ENCODE measurements at places on chromosomes 16 and 17. TPM values are rescaled to one million over a fixed set of nuclear protein-coding genes. Genes with fewer than 3 reads are reported as not detected.

DNA sequence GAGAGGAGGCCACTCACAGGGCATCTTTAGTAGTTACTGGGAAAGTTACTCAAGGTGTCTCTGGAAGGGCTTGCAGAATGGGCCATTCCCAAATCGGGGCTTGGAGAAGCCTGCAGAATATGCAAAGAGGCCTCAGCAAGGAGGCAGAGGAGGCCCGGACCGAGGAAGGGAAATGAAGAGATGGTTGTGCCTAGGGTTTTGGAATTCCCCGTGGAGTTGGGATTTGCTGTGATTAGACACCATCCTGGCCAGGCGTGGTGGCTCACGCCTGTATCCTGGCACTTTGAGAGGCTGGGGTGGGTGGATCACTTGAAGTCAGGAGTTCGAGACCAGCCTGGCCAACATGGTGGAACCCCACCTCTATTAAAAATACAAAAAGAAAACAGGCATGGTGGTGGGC, 193.0 kb downstream of the IRF8 start:
- H3K4me1 ChIP-seq = peaks cover 24% of the 10 kb centered on the region
- H3K27ac ChIP-seq = no peak overlapping the region

DNA sequence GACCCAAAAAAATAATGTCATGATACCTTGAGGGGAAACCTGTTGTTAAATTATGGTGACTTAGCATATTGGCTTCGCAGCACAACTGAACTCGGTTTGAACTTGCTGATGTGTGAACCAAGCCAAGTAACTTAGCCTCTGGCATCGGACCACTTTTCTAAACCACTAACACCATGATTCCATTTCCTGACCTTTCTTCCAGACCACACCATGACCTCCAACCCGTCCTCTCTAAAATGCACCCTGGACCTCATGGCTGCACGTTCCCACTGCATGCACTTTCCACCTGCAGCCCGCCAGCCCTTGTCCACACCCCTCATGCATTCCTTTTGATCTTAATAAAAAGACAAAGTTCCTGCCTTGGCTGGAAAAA, 29.3 kb downstream of the DYNLRB2 start:
- peaks cover 2% of the 10 kb centered on the region for H3K4me1 ChIP-seq
- H3K27ac ChIP-seq = no peak overlapping the region
- no peaks in the 10 kb centered on the region for H3K27me3 ChIP-seq
- H3K4me3 ChIP-seq = no peak overlapping the region
- no peaks in the 10 kb centered on the region for H3K36me3 ChIP-seq

- H3K36me3 ChIP-seq = no peaks in the 10 kb centered on the region
- DNase-seq = no peak
- H3K4me1 ChIP-seq = peaks cover 52% of the 10 kb centered on the region
- peak overlapping the region; percentile 58 for H3K27ac ChIP-seq
- H3K4me3 ChIP-seq = no peak overlapping the region
Observed at GRCh38 chr17:34820922-34821321, 140.3 kb downstream of the CCT6B start.

GRCh38 chr17:68429881-68430280, 27.4 kb downstream of the WIPI1 start:
- no peak overlapping the region for H3K4me3 ChIP-seq
- H3K27ac ChIP-seq = no peak overlapping the region
- no peaks in the 10 kb centered on the region for H3K27me3 ChIP-seq
- no peak for DNase-seq

GRCh38 chr16:73778887-73779286, 517.7 kb upstream of the PSMD7 start:
- no peak overlapping the region for H3K4me3 ChIP-seq
- no peak for DNase-seq
- H3K27ac ChIP-seq = no peak overlapping the region
- no peaks in the 10 kb centered on the region for H3K4me1 ChIP-seq

- no peak overlapping the region for H3K27ac ChIP-seq
- H3K4me3 ChIP-seq = peak overlapping the region; percentile 83
- H3K36me3 ChIP-seq = peaks cover 7% of the 10 kb centered on the region
- H3K4me1 ChIP-seq = peaks cover 23% of the 10 kb centered on the region
- peaks cover 26% of the 10 kb centered on the region for H3K27me3 ChIP-seq
Observed at GRCh38 chr16:31201582-31202413, 762 bp downstream of the PYCARD start.

- no peaks in the 10 kb centered on the region for H3K27me3 ChIP-seq
- H3K27ac ChIP-seq = no peak within 1 kb of the TSS
- peak; percentile 83 for DNase-seq
Observed at GRCh38 chr16:4371357-4372000, at the start of gene VASN. VASN (plus strand) TSS chr16:4371848; CDS start chr16:4380878, 9,030 bp downstream.

DNA sequence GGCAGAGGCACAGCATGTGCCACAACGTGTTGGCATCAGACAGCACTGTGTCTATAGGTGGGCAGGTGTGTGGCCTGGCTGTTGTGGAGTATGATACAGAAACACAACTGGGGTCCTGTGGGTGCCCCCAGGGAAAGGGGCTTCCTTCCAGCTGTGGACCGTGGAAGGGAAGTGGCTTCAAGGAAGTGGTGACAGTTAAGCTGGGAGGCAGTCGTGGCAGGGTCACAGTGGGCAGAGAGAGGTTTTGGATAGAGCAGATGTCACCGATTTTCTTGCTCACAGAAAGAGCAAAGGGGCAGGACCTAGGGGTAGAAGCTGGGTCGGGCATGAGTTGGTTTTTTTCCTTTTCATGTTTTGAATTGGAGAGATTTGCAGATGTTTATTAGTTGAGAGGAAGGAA, 11.2 kb upstream of the ORAI3 start:
- no peak overlapping the region for H3K4me3 ChIP-seq
- no peaks in the 10 kb centered on the region for H3K27me3 ChIP-seq

DNA sequence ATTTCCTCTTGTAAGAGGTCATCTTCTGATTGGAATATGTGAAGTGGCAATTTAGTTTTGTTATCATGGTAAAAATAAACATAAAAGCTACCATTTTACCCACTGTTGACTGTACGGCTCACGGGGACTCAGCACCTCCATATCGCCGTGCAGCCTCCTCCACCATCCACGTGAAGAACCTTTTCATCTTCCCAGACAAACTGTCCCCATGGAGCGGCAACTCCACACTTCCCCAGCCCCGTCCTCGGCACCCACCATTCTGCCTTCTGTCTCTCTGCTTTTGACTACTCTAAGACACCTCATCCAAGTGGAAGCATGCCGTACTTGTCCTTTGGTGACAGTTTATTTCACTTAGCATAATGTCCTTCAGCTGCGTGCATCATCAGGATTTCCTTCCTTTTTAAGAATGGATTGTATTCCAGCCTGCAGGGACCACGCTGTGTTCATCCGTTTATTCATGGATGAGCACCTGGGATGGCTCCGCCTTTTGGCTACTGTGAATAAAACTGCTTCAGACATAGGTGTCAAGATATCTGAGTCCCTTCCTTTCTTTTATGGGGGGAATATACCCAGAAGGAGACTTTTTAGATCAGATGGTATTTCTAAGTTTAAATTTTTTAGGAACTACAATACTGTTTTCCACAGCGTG, 14.3 kb downstream of the FBXO31 start:
- peaks cover 29% of the 10 kb centered on the region for H3K4me1 ChIP-seq
- peak overlapping the region; percentile 25 for H3K27ac ChIP-seq
- no peak overlapping the region for H3K4me3 ChIP-seq
- no peak for DNase-seq

DNA sequence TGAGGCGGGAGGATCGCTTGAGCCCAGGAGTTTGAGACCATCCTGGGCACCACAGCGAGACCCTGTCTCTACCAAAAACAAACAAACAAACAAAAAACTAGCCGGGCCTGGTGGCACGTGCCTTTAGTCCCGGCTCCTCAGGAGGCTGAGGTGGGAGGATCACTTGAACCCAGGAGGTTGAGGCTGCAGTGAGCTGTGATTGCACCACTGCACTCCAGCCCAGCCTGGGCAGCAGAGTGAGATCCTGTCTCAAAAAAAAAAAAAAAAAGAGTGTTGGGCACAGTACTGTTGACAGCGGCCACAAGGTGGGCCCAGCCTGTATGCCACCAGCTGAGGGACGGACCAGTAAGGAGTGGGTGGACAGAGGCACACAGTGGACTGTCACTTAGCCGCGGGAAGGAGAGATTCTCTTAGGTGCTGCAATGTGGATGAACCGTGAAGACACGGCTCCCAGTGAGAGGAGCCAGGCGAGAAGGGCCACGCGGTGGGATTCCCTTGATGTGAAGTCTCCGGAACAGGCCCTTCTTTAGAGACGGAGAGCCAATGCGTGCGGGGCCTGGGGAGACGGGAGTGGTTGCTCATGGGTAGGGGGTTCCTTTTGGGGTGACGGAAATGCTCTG, 31.1 kb downstream of the GSE1 start:
- H3K4me3 ChIP-seq = no peak overlapping the region
- peaks cover 5% of the 10 kb centered on the region for H3K4me1 ChIP-seq
- no peaks in the 10 kb centered on the region for H3K27me3 ChIP-seq

DNA sequence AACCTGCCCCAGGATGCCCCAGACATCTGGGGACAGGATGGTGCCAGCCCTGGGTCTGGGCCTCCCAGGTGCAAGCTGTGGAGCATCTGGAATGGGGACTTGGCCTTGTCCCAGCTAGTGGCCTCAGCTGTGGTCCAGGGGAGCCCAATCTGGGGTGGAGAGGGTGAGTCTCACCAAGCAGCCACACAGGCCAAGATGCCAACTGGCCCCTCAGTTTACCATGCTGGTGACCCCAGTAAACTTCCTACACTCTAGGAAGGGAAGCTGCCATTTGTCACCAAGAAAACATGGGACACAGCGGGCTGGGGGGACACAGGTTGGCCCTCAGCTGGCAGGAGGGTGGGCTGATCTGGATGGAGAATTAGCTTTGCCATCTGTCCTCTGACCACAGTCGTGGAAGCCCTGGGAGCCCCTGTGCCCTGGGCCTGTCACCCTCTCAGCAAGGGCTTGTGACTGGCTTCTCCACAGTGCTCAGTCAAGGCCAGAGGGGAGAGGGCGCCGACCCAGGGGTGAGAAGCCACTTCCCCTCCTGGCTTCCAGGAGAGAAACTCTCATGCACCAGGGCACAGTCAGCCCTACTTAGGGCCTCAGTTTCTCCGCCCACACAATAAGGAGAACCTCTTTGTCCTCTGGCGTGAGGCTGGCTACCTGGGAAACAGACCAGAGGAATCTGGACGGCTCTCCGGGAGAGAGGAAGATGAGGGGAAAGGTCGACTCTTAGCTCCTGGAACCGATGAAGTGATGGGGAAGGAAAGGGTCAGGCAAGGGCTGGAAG, 126.4 kb upstream of the SMURF2 start:
- peaks cover 4% of the 10 kb centered on the region for H3K36me3 ChIP-seq
- H3K4me3 ChIP-seq = no peak overlapping the region
- DNase-seq = no peak
- no peak overlapping the region for H3K27ac ChIP-seq
- H3K27me3 ChIP-seq = no peaks in the 10 kb centered on the region
- peaks cover 5% of the 10 kb centered on the region for H3K4me1 ChIP-seq

DNA sequence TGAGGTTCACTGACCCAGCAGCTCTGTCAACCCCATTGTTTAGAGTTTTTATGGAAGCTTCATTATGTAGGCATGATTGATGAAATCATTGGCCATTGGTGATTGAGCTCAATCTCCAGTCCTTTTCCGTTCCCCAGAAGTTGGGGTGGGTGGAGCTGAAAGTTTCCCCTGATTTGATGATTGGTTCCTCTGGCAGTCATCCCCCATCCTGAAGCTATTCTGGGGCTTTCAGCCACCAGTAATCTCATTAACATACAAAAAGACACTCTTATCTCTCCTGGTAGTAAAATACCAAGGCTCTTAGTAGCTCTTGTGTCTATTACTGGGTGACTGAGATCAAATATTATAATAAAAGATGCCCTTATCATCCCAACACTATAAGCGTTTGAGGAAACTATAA, 67.1 kb downstream of the TANC2 start:
- H3K4me3 ChIP-seq = no peak overlapping the region
- peaks cover 2% of the 10 kb centered on the region for H3K36me3 ChIP-seq
- no peak overlapping the region for H3K27ac ChIP-seq

GRCh38 chr17:80681215-80681614, 136.6 kb downstream of the RPTOR start:
- H3K27ac ChIP-seq = no peak overlapping the region
- H3K27me3 ChIP-seq = no peaks in the 10 kb centered on the region
- H3K36me3 ChIP-seq = no peaks in the 10 kb centered on the region
- H3K4me3 ChIP-seq = no peak overlapping the region
- peaks cover 33% of the 10 kb centered on the region for H3K4me1 ChIP-seq

- H3K36me3 ChIP-seq = peaks cover 69% of the 10 kb centered on the region
- no peaks in the 10 kb centered on the region for H3K4me1 ChIP-seq
- no peak overlapping the region for H3K27ac ChIP-seq
- H3K4me3 ChIP-seq = no peak overlapping the region
- no peak for DNase-seq
Observed at GRCh38 chr17:21677911-21678310, 14.4 kb upstream of the KCNJ18 start.

- DNase-seq = no peak
- H3K4me3 ChIP-seq = no peak overlapping the region
- H3K36me3 ChIP-seq = peaks cover 10% of the 10 kb centered on the region
- peak overlapping the region; percentile 15 for H3K27ac ChIP-seq
Observed at GRCh38 chr17:67493812-67494211, 116.7 kb downstream of the PITPNC1 start.

- H3K4me3 ChIP-seq = peak overlapping the region; percentile 77
- 0 out of 2 replicates have a peak, but pooled peaks cover 3% of the 10 kb centered on the region for H3K36me3 ChIP-seq
- H3K4me1 ChIP-seq = peaks cover 55% of the 10 kb centered on the region
- H3K27ac ChIP-seq = peak overlapping the region; percentile 17
Observed at GRCh38 chr17:38705803-38706504, 881 bp downstream of the MLLT6 start.

DNA sequence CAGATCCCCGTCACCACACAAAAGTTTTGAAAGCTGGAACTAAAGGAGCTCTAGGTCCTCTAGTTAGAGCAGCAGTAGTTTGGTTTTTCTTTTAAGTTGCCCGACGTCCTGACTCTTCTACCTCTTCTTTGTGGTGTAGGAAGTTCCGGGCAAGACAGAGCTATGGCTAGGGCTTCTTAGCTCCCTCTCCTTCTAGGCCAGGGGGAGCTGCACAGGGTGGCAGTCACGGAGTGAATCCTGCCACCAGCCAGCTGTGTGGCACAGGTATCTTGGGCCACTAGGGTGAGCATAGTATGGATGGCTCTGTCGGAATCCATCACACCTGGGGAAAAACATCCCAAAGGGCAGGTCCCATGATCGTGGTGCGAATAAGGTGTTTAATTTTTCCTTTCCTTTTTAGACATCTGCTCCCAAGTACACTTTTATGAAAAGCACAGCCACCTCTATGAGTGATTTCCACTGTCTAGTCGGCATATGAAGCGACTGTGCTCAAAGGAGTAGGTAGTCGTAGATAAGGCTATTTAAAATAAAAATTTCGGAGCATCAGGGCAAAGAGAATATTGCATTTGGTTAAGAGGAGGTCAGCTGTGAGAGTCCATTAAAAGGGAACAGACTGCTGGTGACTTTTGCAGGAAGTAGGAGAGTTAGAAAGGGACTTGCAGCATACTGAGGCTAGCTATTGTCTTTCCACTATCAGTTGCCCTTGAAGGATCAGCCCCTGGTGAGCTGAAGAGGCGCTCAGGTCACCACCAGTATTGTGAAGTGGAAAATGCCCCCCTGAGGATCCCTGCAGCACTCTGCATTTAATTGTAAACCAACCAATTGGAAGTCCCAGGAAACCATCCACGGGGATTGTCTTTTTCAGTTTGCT, 2.1 kb downstream of the PRKCA start:
- peak; percentile 52 for DNase-seq
- peak overlapping the region; percentile 92 for H3K4me3 ChIP-seq
- H3K27me3 ChIP-seq = peaks cover 29% of the 10 kb centered on the region
- peaks cover 12% of the 10 kb centered on the region for H3K36me3 ChIP-seq
- H3K27ac ChIP-seq = peak overlapping the region; percentile 86

NPIPA8 gene
- total RNA-seq = 6.8 TPM

CHST5 gene
- total RNA-seq = 0.71 TPM

NXN gene
- total RNA-seq = 96.8 TPM

KRTAP4-5 gene
- total RNA-seq = not detected

CYTH1 gene
- total RNA-seq = 15.1 TPM

TMED6 gene
- 0.72 TPM for total RNA-seq

BCL6B gene
- total RNA-seq = 11.4 TPM

SULT1A4 gene
- total RNA-seq = 2.1 TPM

All from WTC11 (cell line).